ENCODE measurements at places on chromosomes 11 and 22.

DNA sequence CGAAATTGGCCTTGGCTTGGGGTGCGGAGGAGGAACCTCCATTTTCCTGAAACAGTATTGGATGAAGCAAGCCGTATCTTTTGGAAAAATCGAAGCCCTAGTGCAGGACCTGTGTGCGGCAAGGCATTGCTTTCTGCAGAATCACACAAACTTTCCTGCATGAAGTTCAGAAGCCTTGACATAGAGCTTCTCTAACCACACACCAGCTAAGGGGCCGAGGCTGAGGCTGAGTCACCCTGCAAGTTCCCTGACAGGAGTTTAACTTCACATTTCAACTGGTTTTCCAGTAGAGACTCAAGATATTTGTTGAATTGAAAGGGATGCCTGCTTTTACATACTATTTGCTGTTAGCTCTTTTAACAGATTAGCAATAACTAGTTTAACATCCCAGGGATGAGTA is 67.8 kb downstream of the TCF20 start:
- no peak for DNase-seq

DNA sequence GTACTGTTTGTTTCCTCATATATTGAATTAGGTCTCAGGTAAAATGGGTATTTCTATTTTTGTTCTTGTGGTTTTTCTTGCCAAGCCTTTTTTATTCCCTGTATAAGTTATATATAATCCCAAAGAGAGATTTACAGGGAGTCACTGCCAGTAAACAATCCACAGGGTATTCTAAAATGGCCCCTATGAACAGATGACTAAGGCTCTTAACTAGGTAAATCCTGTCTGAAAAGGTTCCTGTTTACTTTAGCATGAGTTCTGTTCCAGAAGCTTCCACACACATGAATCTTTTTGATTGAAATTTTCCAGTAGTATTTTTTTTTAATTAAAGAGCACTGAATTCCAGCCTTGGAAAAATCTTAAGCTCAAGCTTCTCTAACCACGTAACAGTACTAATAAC is 552.8 kb upstream of the CCDC179 start:
- no peak for DNase-seq

GRCh38 chr22:32144496-32145274 is 14.4 kb downstream of the C22orf42 start:
- DNase-seq = no peak

DNA sequence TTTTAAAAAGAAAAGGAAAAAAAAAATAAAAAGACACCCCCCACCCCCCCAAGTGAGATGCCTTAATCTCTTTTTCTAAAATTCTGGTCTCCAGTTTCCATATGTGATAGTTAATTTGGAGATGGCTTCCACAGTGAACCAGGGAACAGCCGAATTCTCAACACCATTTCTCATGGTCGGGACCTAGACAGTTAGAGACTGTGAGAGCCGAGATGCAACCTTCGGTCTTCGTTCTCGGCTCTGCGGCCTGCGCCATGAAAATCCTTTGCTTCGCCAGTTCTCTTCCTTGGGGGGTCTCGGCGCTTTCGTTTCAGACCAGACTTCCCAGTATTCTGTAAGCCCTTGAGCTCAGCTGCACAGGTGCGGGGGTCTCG is 723 bp downstream of the CACNG2 start:
- no peak for DNase-seq

DNA sequence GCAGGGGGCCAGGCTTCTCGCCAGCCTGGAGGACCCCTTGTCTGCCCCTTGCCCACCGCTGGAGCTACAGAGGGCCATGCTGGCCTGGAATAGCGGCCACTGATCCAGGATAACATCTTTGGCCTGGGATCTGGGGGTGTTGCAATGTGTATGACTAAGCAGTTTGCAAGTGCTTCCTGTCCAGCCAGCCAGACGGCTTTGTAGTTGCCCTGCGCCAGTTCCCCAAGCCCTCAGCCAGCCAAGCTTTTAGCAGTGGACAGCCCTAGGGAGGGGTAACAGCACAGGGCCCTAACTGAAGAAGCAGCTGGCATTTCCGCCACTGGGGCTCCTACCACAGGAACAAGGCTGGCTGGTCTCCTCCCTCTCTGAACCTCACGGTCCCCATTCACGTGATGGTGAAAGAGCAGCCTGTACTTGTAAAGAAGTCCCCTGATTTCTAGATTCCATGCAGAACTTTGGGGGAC is 32.1 kb downstream of the UQCR10 start:
- DNase-seq = peak; percentile 58

- DNase-seq = no peak
These were observed 377.0 kb upstream of the LRRC4C start for GRCh38 chr11:41836431-41836830.

GRCh38 chr22:45863981-45864751 is 112.8 kb downstream of the WNT7B start:
- peak; percentile 33 for DNase-seq

- no peak for DNase-seq
These were observed 160.2 kb downstream of the KIRREL3 start for GRCh38 chr11:126840201-126840886.

DNA sequence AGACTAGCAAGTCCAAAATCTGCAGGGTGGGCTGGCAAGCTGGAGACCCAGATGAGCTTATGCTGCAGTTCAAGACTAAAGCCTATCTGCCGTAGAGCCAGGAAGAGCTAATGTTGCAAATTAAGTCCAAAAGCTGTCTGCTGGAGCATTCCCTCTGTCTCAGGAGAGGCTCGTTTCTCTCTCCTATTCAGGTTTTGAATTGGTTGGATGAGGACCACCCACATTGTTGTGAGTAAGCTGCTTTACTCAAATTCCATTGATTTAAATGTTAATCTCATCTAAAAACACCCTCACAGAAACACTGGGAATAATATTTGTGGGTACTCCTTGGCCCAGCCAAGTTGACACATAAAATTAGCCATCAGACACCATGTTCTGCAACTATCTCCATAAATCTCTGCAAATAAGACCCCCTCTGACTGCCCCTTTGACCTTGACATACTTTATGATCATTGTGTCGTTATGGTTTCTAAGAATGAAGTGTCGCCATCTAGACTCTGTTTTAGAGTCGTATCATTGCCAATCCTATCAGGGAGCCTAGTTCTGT is 16.8 kb upstream of the CUL5 start:
- DNase-seq = no peak

Data from HCT116 (cell line).